ENCODE measurements at places on chromosomes 16 and 17.
A peak's percentile ranks its signal among the peaks of the same experiment; 100 is the strongest.

DNA sequence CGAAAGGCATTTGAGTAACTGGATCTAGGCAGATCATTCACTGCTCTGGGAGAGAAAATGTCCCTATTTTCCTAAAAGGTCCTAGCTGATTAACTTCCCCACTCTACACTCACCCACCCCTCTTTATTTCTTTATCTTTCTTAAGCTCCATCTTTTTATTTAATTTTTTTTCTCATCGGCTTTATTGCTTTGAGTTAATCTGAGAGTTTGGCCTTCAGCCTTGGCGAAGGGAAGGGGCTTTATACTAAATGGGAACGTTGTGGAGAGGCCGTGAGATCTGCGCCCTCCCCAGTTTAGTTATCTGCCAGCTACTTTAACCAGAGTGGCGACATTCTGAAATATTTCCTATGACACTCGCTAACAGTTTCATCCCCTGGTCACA, 882 bp upstream of the TOX3 start:
- no peak overlapping the region for H3K27ac ChIP-seq
- H3K27me3 ChIP-seq = peaks cover 2% of the 10 kb centered on the region
- no peaks in the 10 kb centered on the region for H3K4me1 ChIP-seq
- H3K36me3 ChIP-seq = no peaks in the 10 kb centered on the region

DNA sequence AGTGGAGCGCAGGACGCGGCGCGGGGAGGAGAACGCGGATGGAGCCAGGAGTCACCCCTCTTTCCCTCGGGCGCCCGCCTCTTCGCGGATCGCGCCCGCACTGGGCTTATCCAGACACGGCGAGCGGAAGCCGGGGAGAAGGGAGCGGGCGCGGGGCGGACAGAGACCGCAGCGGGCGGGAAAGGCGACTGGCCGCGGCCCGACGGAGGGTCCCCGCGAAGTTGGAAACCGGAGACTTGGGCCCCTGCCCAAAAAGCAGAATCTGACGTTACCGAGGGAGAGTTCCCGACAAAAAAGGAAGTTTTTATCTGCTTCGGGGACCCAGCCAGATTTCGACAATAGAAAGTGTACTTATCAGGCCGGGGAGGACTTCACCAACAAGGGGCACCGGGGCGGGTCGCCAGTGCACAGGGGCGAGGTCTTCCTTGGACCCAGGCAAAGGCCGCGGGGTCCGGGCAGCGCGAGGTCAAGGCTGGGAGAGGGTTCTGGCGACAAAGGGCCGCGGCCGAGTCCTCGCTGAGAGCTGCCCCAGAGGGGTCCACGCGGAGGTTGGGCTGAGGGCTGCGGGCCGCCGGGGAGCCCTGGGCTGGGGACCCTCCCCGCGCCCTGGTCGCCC, 519 bp downstream of the ST6GALNAC2 start:
- H3K4me3 ChIP-seq = no peak overlapping the region
- H3K27ac ChIP-seq = no peak overlapping the region
- H3K4me1 ChIP-seq = no peaks in the 10 kb centered on the region
- DNase-seq = no peak
- no peaks in the 10 kb centered on the region for H3K36me3 ChIP-seq

- H3K27me3 ChIP-seq = no peaks in the 10 kb centered on the region
- DNase-seq = no peak
- no peak overlapping the region for H3K4me3 ChIP-seq
- H3K36me3 ChIP-seq = no peaks in the 10 kb centered on the region
These were observed 56.4 kb downstream of the MGAT5B start for GRCh38 chr17:76924345-76925342.

DNA sequence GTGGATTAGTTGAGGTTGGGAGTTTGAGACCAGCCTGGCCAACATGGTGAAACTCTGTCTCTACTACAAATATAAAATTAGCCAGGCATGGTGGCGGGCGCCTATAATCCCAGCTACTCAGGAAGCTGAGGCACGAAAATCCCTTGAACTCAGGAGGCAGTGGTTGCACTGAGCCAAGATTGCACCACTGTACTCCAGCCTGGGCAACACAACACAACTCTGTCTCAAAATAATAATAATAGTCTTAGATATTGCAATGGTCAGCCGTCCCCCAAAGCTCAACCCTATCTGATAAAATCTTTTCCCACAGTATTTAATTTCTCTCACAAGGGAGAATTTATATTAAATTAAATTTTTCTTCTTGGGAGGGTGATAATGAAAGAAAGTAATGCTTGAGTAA, 169.6 kb downstream of the XYLT1 start:
- DNase-seq = no peak
- H3K27ac ChIP-seq = no peak overlapping the region
- H3K36me3 ChIP-seq = no peaks in the 10 kb centered on the region
- H3K4me3 ChIP-seq = no peak overlapping the region
- H3K27me3 ChIP-seq = no peaks in the 10 kb centered on the region

DNA sequence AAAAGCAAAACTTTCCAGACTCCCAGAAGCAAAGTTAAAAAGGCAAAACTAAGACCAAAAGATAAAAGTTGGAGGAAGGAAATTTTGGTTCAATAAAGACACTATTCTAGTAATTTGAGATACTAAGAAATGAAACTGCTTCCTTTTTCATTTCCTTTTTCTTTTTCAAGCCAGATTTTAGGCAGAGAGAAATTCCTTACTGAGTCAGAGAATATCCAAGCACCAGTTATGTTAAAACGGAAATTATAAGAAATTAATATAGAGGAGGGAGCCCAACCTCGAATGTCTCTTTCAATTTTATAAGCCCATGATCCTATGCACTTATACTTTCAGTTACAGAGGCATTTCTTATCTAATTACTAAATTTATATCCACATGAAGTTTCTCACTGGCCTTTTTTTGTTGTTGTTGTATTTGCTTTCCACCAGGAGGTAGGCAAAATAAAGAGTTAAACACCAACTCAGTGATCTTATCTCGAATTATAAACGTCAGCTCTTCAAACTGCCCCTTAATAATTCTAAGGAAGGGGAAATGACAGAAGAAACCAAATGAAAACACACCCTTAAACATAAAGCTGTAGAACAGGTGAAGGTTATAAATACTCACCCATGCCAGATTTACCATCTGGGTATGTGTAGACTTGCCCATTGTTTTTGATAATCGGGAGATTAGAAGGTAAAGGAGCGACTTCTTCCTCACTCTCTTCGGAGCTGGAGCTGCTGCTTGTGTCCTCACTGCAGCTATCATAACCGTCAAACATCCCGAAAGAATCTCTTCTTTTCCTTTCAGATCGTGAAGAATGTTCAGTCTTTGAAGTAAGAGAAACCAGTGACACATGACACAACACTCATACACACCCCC, 35.2 kb downstream of the MBTD1 start:
- H3K27ac ChIP-seq = 0 out of 2 replicates have a peak overlapping the region, but pooled peaks have one; percentile 40
- H3K27me3 ChIP-seq = no peaks in the 10 kb centered on the region
- H3K36me3 ChIP-seq = peaks cover 56% of the 10 kb centered on the region
